Fibroblast of lung (primary cell): ENCODE measurements at places on chromosomes 11 and 22. TPM values are rescaled to one million over a fixed set of nuclear protein-coding genes. Genes with fewer than 3 reads are reported as not detected.

GRCh38 chr11:35012467-35013191 lies 96.2 kb downstream of the PDHX start:
- no peak for DNase-seq
- H3K27me3 ChIP-seq: no peaks in the 10 kb centered on the region
- no peak overlapping the region for H3K4me3 ChIP-seq

DNA sequence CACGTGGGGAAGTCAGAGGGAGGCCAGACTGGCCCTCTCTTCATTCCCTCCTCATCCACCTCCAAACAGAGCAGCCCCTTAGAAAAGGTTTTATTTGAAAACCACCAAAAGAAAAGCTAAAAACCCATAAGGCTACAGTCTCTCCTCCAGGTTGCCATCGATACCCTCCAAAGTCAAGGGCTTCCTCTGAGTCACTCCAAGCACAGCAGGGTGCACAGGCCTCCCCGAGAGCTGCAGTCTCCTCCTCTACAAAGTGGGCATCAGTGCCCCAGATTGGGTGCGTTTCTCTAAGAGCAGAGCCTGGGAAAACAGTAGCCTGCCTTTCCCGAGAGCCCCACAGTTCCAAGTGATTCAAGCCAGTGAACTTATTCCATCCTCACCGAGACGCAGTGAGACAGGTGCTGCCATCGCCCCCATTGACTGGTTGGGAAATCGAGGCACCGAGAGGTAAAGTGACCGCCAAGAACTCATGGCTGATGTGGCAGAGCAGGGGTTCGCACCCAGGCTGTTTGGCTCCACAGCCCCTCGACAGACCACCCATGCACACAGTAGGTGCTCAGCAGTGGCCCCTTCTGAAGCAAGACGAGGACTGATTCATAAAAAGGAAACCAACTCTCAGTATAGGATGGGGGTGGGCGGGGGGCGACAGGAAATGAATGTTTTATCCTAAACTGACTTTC lies 91.7 kb upstream of the SHISAL1 start:
- no peaks in the 10 kb centered on the region for H3K36me3 ChIP-seq
- H3K27ac ChIP-seq: no peak overlapping the region
- H3K4me1 ChIP-seq: no peaks in the 10 kb centered on the region

DNA sequence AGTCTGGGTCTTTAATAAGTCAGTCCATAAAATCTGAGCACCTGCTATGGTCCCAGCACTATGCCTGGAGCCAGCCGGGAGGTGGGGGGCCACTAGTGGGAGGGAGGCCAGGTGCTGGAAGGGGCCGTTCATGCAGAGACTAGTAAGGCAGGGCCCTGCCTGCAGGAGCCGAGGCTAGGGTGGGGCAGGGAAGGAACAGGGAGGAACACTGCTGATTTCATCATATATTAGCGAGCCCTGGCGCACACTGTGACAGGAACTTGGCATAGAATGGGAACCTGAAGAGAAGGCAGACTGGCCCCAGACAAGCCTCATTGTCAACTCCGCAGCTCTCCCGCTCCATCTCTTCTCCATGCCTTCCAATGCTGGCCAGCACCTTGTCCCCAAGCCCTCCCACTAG lies 7.1 kb downstream of the VSIG10L2 start:
- H3K27ac ChIP-seq: no peak overlapping the region
- H3K4me3 ChIP-seq: no peak overlapping the region
- peaks cover 2% of the 10 kb centered on the region for H3K27me3 ChIP-seq
- H3K36me3 ChIP-seq: no peaks in the 10 kb centered on the region

GRCh38 chr11:117822074-117823033 lies 2.2 kb downstream of the FXYD2 start:
- no peak for DNase-seq
- no peak overlapping the region for H3K4me3 ChIP-seq
- H3K36me3 ChIP-seq: no peaks in the 10 kb centered on the region
- H3K27ac ChIP-seq: no peak overlapping the region
- H3K4me1 ChIP-seq: peaks cover 4% of the 10 kb centered on the region
- H3K27me3 ChIP-seq: no peaks in the 10 kb centered on the region

DNA sequence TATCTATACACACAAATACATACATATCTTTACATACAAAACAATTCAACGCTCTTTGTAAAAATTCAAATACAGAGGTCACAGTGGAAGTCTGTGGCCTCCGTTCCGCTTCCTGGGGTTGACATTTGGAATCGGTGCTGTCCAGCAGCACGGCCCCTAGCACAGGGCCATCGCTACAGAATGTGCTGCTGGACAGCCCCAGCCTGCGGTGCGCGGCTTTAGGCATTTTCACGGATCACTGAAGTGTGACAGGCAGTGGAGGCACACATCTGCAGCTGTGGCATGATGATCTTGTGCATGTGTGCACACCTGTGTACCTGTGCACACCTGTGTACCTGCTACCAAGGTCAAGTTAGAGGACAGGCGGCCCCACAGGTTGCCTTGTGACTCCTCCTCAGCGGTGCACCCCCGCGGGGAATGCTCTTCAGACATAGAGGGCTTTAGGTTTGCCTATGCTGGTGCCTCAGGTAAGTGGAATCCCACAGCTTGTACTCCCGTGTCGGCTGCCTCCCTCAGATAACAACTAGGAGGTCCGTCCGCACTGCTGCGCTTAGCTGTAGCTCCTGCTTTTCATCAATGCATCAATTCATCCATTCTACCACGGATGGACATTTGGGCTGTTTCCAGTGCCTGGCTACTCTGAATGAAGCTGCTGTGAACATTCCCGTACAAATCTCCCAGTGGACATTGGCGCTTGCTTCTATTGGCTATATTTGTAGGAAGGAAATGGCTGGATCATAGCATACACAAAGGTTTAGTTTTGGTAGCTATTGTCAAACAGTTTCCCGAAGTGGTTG lies 29.9 kb downstream of the GAL start:
- H3K4me3 ChIP-seq: no peak overlapping the region
- H3K36me3 ChIP-seq: no peaks in the 10 kb centered on the region
- H3K4me1 ChIP-seq: no peaks in the 10 kb centered on the region
- peaks cover 25% of the 10 kb centered on the region for H3K27me3 ChIP-seq
- H3K27ac ChIP-seq: no peak overlapping the region

DNA sequence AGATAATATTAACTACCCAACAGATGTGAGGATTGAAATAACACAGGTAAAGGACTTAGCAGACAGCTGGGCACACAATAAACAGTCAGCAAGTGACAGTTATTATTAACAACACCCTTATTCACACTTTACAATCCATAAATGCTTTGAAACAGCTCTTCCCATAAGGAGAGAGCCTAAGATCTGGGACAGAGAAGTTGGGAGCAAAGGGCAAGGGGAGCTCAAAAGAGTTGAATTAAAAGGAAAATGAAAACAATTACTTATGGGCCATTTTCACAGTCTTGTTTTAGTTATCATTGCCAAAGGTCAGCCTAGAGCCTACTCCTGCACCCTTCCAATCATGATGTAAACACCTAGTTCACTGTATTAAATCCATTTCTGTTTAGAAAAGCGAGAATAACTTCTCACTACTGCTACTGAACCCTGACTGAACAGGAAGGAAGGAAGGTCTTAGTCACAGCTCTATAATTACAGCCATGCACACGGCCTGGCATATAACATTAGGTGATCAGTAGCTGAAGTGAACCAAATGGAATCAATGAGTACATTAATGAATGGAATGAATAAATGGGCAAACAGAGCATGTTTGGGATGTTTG lies 111.3 kb downstream of the PLEKHA7 start:
- H3K27me3 ChIP-seq: no peaks in the 10 kb centered on the region
- H3K36me3 ChIP-seq: no peaks in the 10 kb centered on the region
- no peak overlapping the region for H3K4me3 ChIP-seq
- no peak overlapping the region for H3K27ac ChIP-seq
- H3K4me1 ChIP-seq: no peaks in the 10 kb centered on the region

DNA sequence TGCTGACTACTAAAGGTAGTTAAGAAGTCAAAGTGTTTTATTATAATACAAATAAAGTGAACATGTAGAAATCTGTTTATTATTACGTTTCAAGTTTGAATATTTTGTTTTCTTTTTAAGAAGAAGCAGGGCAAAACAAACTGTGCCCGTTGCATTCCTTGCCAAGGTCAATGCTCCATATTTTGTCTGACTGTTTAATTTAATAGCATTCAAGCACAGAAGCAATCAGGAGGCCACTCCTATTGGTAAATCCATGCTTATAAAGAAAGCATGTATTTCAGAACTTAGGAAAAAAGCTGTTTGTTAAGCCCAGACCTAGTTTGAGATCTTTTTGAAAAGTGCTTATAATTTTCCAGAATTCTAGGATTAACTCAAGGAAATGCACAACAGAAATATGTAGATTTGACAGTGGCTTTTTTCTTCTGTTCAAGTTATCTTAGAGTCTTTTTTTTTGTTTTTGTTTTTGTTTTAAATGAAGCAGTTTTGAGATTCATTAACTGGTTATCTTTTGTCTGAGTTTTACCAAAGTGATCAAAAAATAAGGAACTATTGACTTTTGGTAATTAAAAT lies 51.7 kb downstream of the ARHGAP42 start:
- no peak overlapping the region for H3K27ac ChIP-seq
- peaks cover 13% of the 10 kb centered on the region for H3K4me1 ChIP-seq
- no peaks in the 10 kb centered on the region for H3K27me3 ChIP-seq
- no peak overlapping the region for H3K4me3 ChIP-seq
- H3K36me3 ChIP-seq: no peaks in the 10 kb centered on the region
- DNase-seq: no peak

DNA sequence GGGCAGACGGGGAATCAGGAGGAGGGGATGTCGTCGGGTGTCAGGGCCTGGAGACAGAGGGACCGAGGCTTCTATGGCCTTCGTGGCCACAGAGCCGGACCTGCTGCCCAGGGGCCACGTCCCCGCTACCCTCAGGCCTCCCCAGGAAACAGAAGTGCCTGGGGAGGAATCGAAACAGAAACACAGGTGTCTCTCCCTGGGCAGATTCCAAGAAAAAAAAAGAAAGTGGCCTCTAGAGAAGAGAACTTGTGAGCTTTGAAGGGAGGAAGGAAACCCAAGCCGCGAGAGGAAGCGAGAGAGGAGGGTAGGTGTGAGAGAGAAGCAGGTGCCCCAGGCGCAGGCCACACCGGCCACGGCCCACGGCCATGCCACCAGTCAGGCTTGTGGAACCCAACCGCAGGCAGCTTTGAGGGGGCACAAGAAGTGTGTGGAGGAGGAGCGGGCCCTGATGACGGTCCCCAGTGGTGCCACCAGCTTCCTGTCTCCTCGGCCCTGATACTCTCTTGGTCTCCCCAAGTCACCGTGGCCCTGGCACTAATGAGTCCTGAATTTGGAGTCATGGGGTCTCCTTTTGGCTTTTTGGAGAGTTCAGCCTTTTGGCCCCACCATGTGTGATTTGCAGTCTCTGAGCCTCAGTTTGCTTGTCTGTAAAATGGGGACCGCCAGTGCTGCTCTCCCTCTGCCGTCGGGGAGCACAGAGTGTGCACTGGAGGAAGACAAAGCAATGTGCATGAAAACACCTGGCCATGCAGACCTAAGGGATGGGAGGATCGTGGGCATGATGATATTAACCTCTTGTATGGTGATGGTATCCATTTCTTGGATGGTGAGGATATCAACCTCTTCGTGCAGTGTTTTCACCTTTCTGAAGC lies 25.2 kb downstream of the LIF start:
- no peak overlapping the region for H3K4me3 ChIP-seq
- no peaks in the 10 kb centered on the region for H3K36me3 ChIP-seq
- H3K4me1 ChIP-seq: peaks cover 5% of the 10 kb centered on the region
- H3K27ac ChIP-seq: no peak overlapping the region
- H3K27me3 ChIP-seq: no peaks in the 10 kb centered on the region
- DNase-seq: no peak

DNA sequence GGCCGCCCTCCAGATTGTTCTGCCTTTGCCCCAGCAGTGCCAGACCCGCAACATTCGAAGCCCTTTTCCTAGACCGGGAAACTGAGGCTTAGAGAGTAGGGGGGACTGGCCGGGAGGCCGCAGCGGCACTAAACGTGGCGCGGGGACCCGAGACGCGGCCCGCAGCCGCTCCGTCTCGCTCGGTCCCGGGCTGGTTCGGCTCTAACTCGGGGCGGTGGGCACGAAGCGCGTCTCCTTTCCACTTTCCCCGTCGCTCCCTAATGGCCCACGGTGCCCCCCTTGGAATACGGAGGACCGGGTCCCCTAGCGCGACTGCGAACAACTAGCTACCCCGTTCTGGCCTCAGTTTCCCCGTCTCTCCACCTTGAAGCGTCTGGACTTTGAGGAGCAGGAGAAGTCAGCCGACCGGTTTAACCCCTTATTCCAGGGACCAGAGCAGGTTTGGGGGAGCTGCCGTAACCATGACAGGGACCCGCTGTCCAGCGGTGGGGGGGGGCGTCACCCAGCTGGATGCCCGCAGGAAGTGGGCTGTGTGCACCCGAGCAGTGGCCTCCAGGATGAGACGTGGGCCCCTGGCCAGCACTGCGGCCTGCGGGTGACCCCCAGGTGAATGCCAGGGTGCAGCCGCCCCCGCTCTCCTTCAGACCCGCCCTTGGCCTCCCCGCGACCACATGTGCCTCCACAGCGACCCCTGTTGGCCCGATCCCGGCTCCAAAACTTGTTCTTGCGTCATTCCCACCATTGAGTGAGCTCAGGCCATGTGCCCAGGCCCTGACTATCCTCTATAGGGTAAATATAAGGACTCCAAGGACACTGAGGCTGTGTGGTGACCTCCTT lies 1.1 kb downstream of the CDC42EP1 start:
- peak; percentile 84 for DNase-seq
- no peaks in the 10 kb centered on the region for H3K27me3 ChIP-seq
- H3K4me3 ChIP-seq: peak overlapping the region; percentile 94
- H3K27ac ChIP-seq: peak overlapping the region; percentile 88
- peaks cover 27% of the 10 kb centered on the region for H3K4me1 ChIP-seq
- peaks cover 6% of the 10 kb centered on the region for H3K36me3 ChIP-seq

DNA sequence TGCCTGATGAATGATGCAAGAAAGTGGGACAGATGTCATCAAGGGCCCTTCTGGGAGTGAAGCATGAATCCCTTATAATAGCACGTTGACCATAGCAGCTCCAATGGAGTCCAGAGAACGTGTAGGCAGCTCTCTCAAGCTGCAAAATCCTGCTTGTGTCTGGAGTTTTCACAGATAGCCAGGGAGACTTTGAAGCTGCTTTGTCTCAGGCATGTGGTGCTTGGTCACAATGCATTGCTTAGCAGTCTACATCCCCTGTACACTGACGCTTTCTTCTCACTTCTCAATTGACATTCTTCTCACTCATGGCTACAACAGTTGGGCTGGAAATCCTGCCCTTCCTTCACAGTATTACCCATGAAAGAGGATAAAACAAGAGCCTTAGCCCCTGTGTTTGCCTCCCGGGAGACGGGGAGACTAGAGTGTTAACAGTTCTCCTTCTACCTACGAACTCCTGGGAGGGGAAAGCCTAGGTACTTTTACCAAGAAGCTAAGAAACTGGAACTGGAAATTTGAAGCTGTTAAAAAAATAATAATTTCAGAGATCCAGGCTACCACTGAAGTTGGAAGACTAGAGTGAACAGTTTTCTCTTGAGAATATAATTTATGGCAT lies 20.7 kb upstream of the MMP7 start:
- H3K4me3 ChIP-seq: no peak overlapping the region
- no peaks in the 10 kb centered on the region for H3K36me3 ChIP-seq
- no peak for DNase-seq
- H3K27me3 ChIP-seq: peaks cover 2% of the 10 kb centered on the region
- no peaks in the 10 kb centered on the region for H3K4me1 ChIP-seq

- H3K36me3 ChIP-seq: no peaks in the 10 kb centered on the region
- H3K4me3 ChIP-seq: no peak overlapping the region
- H3K27me3 ChIP-seq: no peaks in the 10 kb centered on the region
- peaks cover 16% of the 10 kb centered on the region for H3K4me1 ChIP-seq
- peak overlapping the region; percentile 74 for H3K27ac ChIP-seq
- peak; percentile 96 for DNase-seq
Observed at GRCh38 chr11:8671193-8671612, 11.3 kb downstream of the TRIM66 start.

AGBL2 gene
- 2.1 and 2.3 TPM in 2 replicates for total RNA-seq

APLNR gene
- total RNA-seq: not detected in 2 replicates

AIP gene
- 117 and 128 TPM in 2 replicates for total RNA-seq

GPR83 gene
- total RNA-seq: not detected in 2 replicates

GGT5 gene
- under 0.01 and 0.51 TPM in 2 replicates for total RNA-seq

RBMXL2 gene
- under 0.01 TPM in 1 of 2 replicates, not detected in the other for total RNA-seq

OR5A1 gene
- total RNA-seq: not detected in 2 replicates
